ENCODE measurements at places on chromosomes 11 and 22.
A peak's percentile ranks its signal among the peaks of the same experiment; 100 is the strongest.

DNA sequence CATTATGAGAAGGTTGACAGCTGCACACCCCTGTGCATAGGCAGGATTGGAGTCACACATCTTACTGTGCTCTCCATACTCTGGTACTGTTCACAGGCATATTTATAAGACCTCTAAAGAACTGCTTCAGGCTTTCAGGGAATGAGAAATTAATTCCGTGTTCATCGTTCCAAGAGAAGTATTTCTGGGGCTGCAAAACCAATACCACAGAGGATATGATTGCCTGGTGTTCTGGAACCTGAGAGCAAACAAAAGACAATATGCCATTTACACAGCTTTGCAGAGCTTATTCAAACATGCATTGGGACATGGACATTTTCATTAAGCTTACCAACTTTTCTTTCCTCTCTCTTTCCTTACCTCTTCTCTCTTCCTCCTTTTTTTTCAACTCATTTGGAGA is 388.7 kb downstream of the NTM start:
- no peak for DNase-seq

DNA sequence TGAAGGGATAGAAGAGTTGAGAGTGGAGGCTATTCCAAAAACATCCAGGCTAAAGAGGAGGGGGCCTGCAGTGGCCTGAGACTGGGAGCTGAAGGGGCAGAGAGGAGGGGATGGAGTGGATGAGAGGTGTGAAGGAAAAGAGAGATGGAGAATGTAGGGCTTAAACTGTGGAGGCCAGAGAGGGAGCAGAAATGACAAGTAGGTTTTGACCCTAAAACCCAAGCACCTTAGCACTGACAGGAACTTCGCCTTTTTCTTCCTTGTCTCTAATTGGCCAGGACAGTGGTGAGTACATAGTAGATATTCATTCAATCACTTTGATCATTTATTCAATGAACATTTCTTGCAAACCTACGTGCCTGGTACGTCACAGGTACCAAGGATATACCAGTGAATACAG is 7.3 kb downstream of the FAM111B start:
- DNase-seq, result no peak

- DNase-seq, result no peak
These were observed 112.1 kb upstream of the FGF3 start for GRCh38 chr11:69931060-69931910.

DNA sequence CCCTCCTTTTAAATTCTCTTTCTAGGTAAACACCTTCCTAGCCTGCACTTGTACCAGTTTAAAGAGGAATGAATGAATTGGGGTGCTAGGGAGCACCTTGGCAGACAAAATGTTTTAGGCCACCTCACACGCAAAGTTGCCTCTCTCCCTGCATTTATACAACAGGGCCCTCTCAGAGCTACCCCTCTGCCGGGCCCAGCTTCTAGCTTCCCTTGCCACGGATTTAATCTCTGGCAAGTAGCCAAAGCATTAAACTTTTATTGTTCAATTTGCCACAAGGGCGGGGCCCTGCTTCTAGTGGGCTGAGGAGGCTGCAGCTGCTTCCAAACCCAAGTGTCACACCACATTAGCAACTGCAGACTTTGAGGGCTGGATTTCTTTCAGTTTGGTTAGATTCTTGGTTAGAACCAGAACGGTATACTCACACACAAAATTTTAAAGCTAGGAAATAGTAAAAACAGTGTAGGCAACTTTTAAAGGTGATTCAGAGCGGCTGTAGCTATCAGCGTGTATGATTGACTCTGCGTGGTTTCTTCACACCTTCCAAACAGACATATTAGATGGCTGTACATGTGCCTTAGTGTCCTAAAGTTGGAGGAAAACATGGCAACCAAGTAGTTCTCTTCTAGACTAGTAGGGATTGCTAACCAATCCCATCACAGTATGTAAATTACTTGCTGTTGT is 6.5 kb downstream of the KREMEN1 start:
- DNase-seq, result no peak

GRCh38 chr22:45224331-45224730 is 16.4 kb downstream of the KIAA0930 start:
- no peak for DNase-seq

DNA sequence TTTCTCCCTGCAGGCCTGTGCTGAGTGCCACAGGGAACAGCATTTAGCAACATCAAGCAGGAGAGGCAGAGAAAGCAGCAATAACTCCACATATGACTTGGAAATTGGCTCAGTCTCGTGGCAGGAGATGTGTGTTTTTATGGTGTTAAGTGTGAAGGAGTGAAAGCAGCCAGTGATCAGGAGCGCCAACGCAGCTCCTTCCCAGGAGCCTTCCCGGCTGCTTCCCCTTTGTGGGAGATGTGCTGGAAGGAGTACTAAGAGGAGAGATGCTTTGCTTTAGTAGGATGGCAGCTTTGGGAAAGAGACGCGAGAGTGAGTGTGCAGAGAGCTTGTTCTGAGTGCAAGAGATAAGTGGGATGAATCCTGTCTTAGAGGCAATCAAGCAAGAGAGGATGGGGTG is 54.7 kb upstream of the KIRREL3 start:
- no peak for DNase-seq

DNA sequence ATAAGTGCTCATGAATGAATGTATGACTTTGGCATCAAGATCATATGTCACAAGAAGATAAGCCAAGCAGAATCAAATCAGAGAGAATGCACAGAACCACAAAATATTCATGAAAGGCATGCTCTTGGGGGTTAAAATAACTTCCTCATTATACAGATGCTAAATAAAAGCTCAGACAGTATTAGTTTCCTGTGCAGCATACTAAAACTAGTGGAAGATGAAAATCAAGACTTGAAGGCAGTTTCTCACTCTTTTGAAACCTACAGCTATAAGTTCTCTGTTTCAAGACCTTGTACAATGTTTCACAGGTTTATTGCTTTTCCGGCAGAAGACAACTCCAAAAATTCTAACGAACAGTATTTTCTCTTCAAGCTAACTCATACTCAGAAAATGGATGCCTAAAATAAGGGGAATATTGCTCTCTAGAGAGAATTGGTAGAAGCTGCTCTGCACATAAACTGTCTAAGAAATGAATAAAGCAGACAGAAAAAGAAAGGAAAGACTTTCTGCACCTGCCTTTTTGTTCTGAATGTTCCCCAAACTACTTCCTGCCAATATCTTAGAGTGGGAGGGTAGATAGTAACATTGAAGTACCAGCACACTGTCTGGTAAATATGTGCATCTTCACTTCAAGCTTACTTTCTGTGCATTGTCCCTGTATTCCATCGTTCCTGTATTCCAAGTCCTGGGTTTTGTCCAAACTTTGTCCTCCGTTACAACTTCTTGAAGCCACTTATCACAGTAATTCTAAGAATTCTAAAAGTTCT is 639.4 kb upstream of the FAT3 start:
- DNase-seq, result no peak

DNA sequence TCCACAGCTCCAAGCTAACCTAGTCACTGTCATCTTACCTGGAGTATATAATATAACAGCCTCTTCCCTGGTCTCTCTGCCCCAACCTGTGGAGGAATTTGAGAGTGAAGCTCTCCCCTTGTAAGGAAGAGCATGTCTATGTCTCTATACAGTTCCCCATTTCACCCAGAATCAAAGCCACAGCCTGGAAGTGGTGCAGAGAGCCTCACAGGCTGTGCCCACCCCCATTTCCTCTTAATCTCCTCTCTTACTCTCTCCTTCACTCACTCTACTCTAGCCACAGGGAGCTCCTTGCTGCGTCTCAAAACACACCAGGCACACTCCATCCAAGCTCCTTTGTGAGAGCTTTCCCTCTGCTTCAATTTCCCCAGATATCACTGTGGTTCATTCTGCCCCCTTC is 302.5 kb upstream of the ISX start:
- no peak for DNase-seq

- DNase-seq, result no peak
These were observed 20.3 kb upstream of the CCDC90B start for GRCh38 chr11:83306200-83307080.

DNA sequence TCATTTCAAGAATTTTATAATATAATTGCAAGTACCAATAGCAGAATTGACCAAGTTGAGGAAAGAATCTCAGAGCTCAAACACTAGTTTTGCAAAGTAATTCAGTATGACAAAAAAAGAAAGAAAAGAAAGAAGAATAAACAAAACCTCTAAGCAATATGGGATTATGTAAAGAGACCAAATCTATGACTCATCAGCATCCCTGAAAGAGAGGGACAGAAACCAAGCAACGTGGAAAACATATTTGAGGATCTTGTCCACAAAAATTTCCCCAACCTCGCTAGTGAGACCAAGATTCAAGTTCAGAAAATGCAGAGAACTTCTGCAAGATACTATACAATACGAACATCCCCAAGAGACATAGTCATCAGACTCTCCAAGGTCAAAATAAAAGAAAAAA is 203.7 kb upstream of the DDI1 start:
- no peak for DNase-seq

DNA sequence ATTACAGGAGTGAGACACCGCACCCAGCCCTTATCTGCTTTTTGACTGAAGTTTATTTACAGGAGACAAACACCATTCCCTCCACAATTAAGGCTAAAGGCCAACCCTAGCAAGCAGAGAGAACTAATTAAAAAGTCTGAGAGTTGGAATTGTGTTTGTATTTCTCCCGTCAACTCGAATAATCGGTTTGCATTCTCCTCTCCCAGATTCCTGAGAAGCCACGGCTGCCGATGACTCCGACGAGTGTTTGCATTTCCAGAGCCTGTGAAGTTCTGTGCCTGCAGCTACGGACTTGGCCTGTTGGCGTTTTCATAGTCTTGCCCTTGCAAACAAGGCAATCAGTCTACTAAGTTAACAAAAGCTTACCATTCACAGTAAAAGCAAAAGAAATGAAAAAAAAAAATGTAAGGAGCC is 73.2 kb upstream of the NUP50 start:
- no peak for DNase-seq

DNA sequence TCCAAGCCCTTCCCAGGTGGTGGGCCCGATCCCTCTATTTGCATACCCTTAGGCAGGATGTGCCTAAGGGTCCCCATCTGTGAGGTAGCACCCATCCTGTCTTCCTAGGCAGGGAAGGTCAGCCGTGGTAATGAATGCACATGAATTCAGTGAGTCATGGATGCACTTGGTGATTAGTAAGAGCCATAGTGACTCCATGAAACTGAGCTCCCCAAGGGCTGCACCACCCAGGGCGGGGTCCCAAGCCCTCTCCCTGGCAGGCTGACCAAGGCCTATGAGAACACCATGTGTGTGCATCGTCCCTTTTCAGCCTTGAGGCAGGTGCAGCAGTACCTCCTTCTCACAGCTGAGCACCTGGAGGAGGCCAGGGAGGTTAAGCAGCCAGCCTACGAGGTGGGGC is 15.6 kb upstream of the SUSD2 start:
- DNase-seq, result no peak

DNA sequence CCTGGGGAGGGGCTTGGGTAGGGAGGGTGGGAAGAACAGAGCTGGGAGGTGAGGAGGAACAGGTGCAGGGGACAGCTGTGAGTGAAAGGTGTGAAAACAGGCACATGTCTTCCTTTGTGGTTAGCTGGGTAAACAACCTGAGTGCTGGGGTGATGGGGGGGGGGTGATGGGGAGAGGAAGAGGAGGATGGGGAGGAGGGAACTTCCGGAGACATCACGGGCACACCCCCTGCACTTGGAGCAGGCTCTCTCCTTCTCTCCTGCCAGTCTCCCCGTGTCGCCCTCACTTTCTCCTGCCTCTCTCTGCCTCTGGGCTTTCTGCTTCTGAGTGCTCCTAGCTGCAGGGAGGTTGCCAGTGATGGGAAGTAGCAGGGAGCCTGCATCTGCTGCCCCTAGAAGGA is 8.8 kb downstream of the CXCR5 start:
- no peak for DNase-seq

DNA sequence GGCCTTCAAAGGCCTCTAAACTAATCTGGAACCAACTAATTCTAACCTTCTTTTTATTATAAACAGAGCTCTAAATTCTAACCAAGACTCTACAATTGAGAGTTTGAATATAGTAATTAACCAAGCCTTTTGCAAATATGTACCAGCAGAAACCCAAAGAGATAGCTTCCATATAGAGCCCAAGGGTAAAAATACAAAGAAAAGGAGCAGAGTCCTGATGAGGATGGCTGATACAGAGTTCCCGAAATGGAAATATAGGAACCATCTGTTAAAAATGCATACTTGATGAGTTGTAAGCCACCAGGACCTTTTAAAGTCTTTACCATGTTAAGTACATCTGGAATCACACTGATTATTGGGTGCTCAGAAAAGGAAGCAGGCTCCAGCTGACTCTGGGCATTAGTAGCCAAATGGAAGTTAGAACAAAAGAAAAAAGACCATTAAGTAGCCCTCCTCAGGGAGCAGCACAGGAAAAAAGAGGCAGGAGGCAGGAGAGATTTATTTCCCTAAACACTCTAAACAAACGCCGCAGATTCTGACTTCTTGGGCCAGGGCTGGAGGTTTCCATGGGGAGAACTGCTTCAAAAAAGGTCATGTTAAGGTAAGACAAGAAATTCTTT is 463.1 kb upstream of the FAT3 start:
- no peak for DNase-seq

GRCh38 chr11:18633256-18634139 is 644 bp downstream of the SPTY2D1 start:
- DNase-seq, result peak; percentile 29

GRCh38 chr11:102883141-102883540 is 8.4 kb upstream of the MMP12 start:
- no peak for DNase-seq

- DNase-seq, result no peak
These were observed 598.6 kb downstream of the BUD13 start for GRCh38 chr11:116173941-116174911.

DNA sequence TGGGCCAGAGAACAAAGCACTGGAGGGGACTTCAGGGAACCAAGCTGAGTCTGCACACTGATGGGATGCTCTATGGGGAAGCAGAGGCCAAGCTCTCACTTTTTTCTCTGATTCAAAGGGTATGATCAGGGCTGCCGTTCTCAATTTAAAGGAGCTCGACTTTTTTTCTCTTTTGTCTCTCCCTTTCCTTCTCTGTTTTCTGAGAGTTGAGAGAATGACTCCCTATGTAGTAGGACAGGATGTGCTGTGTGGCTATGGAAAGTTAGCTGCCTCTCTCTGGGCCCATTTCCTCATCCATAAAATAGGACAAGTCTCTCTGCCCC is 7.9 kb downstream of the ADORA2A start:
- DNase-seq, result no peak

GRCh38 chr22:27011717-27012116 is 354.3 kb downstream of the MIAT start:
- DNase-seq, result no peak

GRCh38 chr22:47634347-47634746 is 871.9 kb downstream of the TBC1D22A start:
- DNase-seq, result no peak
